Cardiac fibroblast (primary cell): ENCODE measurements at places on chromosomes 3 and 15.

GRCh38 chr3:171948674-171949073, 90.7 kb upstream of the FNDC3B start:
- no peak for DNase-seq

DNA sequence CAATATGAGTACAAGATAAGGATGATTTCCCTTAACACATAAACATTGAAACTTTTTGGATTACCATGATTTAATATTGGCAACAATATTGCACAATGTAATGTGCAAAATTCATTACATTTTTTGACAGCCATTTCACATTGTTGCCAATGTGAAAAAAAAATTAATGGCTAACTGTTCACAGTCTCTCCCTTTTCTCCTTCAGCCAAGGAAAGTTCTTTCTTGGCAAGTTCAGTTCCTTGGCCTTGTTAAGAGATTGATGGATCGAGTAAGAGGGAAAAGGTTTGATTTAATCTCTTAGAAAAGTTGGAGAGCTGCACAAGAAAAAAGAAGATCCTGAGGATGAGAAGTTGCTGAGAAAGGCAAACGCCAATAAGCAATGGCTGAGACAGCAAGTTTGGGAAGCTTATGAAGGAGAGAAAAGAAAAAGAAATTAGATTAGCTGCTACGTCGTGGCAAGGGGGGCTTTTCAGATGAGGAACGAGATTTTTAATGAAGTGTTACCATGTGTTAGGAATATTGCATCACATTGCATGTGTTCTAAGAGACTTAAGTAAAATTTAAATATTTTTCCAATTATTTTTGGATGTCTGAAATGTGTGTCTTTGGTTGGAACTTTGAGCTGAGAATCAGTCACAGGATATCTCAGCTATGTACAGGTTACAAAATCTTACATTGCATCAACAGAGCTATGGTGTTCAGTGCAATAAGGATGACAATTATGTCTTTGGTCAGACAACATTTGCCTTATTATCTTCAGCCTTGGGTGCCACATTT, 61.4 kb upstream of the ZNF280D start:
- no peak for DNase-seq

- DNase-seq = no peak
These were observed 56.4 kb upstream of the ROBO1 start for GRCh38 chr3:79824166-79824565.

DNA sequence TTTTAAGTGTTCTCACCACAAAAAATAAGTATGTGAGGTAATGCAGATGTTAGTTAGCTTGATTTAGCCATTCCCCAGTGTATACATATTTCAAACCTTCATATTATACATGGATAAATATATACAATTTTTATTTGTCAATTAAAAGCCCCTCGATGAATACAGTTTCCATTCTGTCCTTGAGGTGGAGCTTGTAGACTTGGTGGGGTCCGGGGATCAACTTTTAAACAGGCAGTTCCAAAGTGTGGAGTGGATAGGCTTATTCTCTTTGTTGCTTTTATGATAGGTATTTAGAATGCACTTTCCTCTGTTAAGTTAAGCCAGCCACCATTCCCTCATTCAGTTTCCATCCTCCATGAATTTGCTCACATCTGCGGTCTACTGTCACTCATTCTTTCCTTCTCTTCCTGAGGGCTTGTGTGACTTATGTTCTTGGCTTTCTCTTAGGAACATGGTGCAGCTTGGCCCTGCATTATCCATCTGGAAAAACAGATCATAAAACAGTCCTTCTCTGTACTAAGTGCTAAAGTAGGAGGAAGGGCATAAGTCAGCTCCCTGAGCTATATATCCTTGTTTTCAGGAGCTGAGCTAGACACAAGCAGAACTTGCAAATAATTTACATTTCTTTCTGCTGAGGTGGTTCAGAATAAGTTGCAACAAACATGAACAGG, 149.1 kb downstream of the NFKBIZ start:
- DNase-seq = no peak
